ENCODE measurements at places on chromosomes 13 and 19.

DNA sequence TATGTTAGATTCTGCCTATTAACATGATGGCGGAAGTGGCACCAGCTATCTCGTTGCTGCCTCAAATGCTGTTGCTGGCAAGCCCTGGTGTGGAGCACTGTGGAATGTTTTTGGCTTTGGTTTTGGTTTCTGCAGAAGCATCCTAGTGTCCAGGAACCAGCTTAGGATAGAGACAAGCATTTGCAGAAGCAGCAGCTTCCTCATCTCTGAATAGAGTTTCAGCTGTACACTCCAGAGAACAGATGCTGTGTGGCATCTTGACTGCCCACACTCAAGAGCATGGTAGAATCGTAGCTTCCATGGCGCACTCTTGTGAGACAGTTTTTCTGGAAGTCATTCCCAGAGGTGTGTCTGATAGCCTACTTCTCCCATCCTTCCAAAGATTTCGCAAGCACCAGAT is 145.3 kb upstream of the RXFP2 start:
- DNase-seq, result no peak

- DNase-seq, result no peak
Measured at GRCh38 chr13:33106656-33107360, 90.6 kb downstream of the KL start.

GRCh38 chr13:98175823-98176222 is 1.2 kb downstream of the RNF113B start:
- no peak for DNase-seq

DNA sequence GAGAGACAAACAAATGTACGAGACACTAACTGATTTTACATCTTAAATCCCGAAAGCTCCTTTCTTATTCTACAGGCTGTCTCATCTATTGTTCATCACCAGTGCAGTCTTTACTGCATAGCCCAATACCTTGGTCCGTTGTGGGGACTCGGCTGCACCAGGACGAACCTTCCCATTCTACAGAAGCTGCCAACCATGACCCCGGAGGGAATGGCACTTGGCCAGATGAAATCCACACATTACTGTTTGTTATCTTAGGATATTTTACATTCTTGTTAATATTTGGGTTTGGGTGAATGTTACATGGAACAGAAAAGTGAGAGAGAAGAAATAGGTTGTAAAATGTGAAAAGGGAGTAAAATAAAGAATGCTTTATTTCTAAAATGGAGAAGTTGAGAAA is 195.1 kb downstream of the RFC3 start:
- DNase-seq, result no peak

- no peak for DNase-seq
Measured at GRCh38 chr19:29006057-29006735, 206.8 kb downstream of the UQCRFS1 start.
